ENCODE measurements at places on chromosomes 3 and 15.
A peak's percentile ranks its signal among the peaks of the same experiment; 100 is the strongest.

DNA sequence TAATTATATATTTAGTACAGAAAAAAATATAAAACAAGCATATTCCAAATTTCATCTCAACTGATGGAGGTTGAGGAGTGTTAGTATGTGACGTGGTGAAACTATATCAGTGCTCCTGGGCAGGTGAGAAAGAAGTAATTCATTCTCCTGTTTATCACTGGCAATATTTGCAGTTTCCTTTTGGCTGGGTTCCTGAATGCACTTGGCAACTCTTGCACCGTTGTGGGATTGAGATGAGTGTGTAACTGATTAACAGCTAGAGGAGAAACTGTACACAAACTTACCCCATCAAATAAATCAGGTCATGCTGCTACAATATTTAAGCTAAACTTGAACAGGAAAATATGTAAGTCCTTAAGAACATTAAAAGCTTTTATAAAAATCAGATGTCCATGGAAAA, 2.1 kb upstream of the ATP13A4 start:
- DNase-seq, result no peak

DNA sequence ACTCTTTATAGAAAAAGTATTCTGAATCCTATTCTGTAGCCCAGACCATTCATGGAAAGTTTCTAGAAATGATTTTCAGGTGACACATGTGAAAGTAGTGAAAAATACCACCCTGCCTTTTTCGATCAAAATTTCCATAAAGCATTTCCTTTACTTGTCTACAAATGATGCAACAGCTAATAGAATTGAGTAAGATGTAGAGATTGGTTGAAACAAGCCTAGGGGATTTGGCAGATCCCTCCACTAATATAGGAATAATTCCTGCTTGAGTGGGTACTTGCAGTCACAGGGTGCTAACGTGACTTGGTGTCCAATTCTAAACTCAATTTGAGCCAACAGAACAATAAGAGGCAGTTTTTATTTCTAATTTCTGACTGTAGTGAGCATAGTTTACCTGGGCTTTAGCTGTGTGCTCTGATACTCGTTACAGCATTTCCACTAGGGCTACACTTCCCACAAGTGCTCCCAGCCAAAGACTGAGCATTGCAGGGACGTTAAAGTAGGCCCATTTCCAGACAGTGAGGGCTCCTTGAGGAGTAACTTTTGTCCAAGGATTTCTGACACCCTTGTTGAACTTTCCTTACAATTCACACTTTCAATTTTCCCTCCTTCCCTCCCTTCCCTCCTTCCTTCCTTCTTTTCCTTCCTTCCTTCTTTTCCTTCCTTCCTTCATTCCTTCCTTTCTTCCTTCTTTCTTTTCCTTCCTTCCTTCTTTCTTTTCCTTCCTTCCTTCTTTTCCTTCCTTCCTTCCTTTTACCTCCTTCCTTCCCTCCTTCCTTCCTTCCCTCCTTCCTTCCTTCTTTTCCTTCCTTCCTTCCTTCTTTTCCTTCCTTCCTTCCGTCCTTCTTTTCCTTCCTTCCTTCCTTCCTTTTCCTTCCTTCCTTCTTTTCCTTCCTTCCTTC, 53.9 kb upstream of the TP63 start:
- no peak for DNase-seq

DNA sequence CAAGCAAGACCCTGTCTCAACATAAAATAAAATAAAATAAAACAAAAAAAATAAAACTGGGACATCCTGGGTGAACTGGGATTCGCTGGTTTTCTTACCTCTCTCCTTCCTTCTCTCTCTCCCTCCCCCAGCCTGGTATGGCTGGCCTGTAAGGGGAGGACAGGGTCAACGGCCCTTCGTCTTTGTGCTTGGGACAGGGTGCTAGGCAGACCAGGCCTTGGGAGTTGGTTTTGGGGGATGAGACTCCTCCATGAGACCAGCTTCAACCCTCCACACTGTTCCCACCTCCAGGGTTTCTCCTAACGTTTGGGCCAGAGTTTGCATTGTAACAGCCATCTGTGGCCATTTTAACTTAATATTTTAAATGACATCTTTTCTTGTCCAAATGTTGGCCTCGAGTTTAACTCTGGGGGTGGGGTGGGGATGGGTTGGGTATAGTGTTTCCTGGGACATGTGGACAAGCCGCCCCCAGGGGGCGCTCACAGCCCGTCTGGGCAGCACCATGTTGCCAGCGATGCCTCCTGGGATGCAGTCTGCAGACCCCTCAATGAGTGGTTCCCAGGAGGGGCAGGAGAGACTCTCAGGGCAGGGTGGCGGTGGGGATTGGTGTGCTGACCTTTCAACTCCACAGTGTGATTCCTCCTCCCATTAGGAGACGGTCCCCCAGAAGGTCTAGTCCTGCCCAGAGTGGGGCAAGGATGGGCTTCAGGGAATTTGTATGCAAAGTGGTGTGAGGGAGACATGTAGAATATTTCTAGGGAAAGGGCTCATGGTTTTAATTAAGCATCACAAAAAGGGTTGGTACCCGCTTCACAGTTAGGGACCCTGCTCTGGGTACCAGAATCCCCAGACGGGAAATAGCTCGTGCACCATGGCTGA, 37.7 kb upstream of the LCTL start:
- DNase-seq, result peak; percentile 77

GRCh38 chr15:96735632-96736240, 405.2 kb downstream of the NR2F2 start:
- no peak for DNase-seq

DNA sequence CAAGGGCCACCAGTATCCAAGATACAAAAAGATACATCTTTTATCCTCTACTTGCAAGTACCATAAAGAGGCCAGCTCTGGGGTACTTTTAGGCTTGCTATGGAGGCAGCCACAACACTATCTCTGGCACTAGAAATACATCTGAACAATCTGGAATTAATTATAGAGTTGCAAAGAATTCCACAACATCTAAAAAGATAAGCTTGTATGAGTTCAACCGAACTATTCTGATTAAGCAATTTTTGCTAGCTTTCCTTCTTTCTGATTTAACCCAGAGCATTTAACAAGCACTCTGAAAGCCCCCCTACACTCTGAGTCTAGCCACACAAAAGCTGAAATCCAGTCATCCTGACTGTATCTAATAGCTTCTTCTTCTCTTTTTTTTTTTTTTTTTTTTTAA, 95.4 kb downstream of the FRMD5 start:
- DNase-seq, result no peak

GRCh38 chr3:47082519-47082918, 81.4 kb downstream of the SETD2 start:
- peak; percentile 58 for DNase-seq

GRCh38 chr3:102936511-102937045, 501.8 kb downstream of the ZPLD1 start:
- DNase-seq, result no peak

DNA sequence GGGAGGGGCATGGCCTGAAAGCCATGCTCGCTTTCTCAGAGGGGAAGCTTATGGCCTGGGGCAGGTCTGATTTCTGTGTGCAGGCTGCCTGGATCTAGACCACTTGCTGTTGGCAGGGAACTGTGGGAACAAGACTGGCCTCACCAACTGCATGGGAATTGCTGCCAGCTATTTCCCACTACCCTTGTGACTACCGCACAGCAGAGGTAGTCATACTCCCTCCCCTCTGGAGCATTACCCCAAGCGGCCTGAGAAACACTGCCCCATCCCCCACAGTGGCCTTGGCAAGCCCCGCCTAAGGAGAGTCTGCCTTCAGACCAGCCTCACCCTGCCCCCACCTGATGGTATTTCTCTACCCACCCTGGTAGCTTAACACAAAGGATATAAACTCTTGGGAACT, 199.4 kb upstream of the CADM2 start:
- DNase-seq, result no peak

DNA sequence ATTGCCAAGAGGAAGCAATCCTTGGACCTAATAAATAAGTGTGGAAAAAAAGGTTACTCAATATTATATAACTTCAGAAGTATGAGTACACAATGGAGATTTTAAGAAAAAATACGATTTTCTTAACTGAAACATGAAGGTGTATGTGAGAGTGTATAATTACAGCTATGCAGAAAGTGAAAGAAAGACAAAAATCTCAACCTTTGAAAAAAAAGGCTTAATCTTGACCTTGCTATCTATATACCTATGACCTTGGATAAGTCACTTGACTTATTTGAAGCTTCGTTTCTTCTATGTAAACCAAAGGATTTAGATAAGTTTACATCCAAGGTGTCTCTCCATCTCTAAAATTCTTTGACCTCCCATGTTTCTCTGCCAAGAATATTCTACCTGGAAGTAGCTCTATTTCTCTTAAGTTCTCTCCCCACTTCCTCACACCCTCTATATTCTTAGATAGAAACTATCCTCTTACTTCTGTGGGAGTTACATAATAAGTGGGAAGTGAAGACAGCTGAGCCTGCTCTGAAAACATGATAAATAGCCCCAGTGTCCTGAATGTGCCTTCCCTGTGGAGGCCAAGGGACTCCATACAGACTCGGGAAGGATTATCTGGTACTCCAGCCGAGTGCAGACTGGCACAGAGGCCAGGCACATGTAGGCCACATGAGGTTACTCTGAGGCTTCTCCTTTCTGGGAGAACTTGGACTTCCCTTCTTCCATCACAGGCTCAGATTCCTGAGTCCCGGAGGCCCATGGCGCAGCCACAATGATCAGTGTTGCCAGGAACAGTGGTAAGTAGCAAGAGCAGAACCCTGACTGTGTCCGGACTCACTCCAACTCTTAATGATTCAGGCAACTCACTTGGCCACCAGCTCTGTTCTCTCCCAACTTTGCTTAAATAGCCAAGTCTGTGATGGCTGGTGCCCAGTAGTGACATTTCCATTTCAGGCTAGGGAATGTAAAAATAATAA, 166.8 kb upstream of the COL8A1 start:
- no peak for DNase-seq

DNA sequence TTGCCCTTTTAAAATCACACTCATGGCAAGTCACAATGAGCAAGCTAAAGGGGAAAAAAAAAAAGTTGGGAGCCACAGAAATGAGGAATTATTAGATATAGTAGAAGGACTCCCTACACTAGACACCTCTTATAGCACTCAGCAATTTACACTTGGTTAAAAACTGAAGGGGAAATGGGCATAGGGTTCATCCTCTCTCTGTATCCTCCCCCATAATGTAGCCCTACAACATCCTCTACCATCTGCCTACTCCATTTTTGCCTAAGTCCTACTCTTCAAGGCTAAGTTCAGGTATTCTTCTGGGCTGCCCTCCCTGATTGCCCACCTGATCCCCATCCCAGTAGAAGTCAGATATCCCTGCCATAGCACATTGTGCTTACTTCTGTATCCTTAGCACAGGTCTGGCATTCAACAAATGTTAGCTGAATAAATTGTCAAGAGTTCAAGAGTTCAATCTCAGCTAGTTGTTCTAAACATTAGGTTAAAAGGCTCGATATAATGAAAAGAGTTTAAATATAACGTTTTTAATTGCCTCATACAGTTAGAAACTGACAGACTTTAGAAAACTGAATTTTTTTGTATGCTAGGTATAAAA, 14.5 kb downstream of the SETD2 start:
- DNase-seq, result no peak

- DNase-seq, result peak; percentile 57
Measured at GRCh38 chr3:64022451-64023186, 675 bp downstream of the PSMD6 start.

- no peak for DNase-seq
Measured at GRCh38 chr15:61099020-61099810, 129.9 kb downstream of the RORA start.

- DNase-seq, result no peak
Measured at GRCh38 chr3:187798531-187799530, 53.6 kb upstream of the BCL6 start.

GRCh38 chr3:102078854-102079808, 229.8 kb downstream of the NFKBIZ start:
- DNase-seq, result peak; percentile 54

- no peak for DNase-seq
Measured at GRCh38 chr15:41104234-41104633, 11.8 kb downstream of the INO80 start.

GRCh38 chr3:113234688-113235260, 23.4 kb downstream of the BOC start:
- no peak for DNase-seq

DNA sequence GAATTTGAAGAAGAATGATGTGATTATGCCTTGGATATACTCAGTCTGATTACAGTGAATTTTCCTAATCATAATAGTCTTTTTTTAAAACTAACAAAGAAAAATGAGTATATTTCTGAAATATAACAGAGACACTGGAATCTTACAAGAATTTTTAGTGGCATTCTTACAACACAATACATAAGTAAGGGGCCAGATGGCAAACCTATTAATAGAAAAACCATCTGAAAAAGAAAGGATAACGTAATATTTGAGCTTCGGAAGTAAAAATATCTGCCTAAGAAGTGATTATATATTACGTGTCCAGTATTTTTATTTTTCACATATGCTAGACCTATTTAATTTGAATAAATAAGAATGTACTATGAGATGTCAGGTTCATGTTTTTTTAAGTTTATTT, 452.8 kb downstream of the NAALADL2 start:
- DNase-seq, result no peak

GRCh38 chr3:63976161-63976871, 47.0 kb downstream of the PSMD6 start:
- DNase-seq, result no peak

- DNase-seq, result no peak
Measured at GRCh38 chr15:58139989-58140522, 1.9 kb downstream of the AQP9 start.

DNA sequence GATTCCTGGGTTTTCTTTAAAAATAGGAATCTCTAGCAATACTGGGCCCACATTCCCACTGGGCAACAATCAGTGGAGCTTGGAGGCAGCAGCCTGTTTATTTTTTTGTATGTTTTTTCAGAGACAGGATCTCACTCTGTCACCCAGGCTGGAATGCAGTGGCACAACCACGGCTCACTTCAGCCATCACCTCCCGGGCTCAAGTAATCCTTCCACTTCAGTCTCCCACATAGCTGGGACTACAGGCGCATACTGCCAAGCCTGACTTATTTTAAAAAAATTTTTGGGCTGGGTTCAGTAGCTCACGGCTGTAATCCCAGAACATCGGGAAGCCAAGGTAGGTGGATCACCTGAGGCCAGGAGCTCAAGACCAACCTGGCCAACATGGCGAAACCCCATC, 29.1 kb upstream of the GNB5 start:
- DNase-seq, result no peak

- peak; percentile 2 for DNase-seq
Measured at GRCh38 chr3:5690904-5691532, 503.5 kb downstream of the EDEM1 start.

DNA sequence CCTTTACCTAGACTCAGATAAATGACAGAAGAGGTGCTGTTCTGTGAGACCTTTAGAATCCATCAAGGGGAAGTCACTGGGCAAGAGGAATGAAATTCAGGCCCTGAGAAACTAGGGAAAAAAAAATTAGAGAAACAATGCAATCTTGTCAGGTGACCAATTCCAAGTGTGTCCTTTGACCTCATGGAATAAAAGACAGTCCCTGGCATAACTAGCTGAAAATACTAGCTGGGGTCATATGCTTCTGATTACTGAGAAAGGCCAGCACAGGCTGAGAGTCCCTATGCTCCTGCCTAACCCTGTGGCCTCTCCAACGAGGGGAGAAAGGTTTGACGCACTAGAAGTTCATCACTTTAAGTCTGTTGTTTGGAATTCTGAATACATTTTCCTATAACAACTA, 167.3 kb downstream of the XXYLT1 start:
- no peak for DNase-seq

- DNase-seq, result no peak
Measured at GRCh38 chr3:56115199-56115598, 353.1 kb downstream of the ERC2 start.

- no peak for DNase-seq
Measured at GRCh38 chr15:68346979-68347378, 69.4 kb downstream of the FEM1B start.

GRCh38 chr15:75823860-75824613, 19.2 kb upstream of the UBE2Q2 start:
- DNase-seq, result no peak

Data from common myeloid progenitor, CD34-positive (primary cell).